Stimulated activated naive B cell treated with anti-CD40 and anti-IgM and Interleukin-4, amounts not matched to agents 10 μg/mL and 1 μg/mL and 100 μg/mL, for 72 hours (primary cell): ENCODE measurements at places on chromosomes 12 and 14.

- no peak for DNase-seq
Observed at GRCh38 chr14:76259029-76259735, 107.5 kb downstream of the GPATCH2L start.

DNA sequence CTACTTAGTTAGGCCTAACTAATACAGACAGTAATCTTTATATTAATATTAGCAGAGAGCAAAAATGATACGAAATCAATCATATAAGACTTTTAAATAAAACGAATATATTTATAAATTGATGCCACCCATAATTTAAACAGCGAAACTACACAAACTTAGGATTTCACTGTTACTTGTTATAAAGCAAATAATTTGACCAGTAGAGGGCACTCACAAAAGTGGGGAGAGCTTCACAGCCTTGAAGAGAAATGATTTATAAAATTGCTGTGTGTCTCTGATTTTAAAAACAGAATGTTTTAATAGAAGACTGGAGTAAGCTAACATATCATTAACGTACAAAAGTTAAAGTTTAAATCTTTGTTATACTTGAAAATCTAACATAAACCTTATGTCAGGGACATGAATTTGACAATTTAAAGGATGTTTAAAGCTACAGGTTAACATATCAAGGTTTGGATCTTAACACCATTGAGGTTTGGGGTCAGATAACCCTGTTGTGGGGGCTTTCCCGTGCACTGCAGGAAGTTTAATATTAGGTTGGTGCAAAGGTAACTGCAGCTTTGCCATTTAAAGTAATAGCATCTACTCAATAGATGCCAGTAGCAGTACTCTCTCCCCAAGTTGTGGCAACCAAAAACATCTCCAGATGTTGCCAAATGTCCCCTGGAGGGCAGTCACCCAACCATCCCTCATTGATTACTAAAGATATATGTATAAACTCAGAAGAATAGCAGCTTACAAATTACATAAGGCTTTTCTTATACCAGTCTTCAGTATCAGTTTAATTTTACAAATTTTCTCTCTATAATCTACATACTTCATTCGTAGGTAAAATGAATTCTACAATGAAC lies 9.3 kb downstream of the KRAS start:
- DNase-seq = no peak

DNA sequence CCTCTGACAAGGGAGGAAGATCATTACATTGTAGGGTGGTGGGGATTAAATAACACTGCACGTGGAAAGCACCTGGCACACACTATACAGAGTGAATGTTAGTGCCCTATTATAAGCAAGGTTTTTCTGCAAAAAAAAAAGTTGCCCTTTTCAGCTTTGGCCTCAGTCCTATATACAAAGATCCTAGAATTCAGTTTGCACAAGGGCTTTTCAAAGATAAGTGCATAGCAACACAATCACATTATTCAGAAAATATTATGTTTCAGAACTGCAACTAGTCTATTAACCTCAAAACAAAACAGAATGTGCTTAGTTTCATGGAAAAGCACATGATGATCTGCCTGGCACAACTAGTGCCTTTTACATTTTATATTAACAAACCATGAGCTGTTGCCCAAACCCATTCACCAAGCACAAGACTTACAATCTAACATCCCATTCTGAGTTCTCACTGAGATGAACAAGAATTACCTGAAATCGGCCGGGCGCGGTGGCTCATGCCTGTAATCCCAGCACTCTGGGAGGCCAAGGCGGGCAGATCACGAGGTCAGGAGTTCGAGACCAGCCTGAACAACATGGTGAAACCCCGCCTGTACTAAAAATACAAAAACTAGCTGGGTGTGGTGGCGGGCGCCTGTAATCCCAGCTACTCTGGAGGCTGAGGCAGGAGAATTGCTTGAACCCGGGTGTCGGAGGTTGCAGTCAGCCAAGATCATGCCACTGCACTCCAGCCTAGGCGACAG lies 1.8 kb downstream of the TM7SF3 start:
- DNase-seq = no peak

- no peak for DNase-seq
Observed at GRCh38 chr14:94386085-94387031, 2.0 kb downstream of the SERPINA1 start.

GRCh38 chr14:75252254-75252837 lies 26.3 kb upstream of the FOS start:
- DNase-seq = no peak

- DNase-seq = peak; percentile 61
Observed at GRCh38 chr14:68819260-68819691, 26.4 kb upstream of the ZFP36L1 start.

- DNase-seq = peak; percentile 7
Observed at GRCh38 chr12:8948701-8949341, 624 bp downstream of the M6PR start.

DNA sequence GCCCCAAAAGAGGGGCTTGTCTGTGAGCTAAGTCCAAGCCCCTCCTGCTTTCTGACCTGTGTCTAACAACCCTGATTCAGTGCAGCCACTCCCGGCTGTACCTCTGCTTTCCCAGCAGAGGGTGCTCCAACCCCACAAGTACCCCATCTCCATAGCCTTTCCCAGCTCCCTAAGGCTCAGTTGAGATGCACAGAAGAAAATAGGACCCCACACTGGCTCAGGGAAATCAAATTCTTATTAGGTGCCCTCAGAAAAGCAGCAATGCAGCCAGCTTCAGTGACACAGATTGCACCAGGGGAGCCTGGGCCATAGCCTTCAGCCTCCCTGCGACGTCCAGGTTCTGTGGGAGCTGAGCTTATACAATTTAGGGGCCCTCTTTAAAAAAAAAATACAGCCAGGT lies 49.9 kb downstream of the LRRC74A start:
- peak; percentile 25 for DNase-seq

- DNase-seq = no peak
Observed at GRCh38 chr12:97471194-97471593, 8.6 kb downstream of the RMST start.

DNA sequence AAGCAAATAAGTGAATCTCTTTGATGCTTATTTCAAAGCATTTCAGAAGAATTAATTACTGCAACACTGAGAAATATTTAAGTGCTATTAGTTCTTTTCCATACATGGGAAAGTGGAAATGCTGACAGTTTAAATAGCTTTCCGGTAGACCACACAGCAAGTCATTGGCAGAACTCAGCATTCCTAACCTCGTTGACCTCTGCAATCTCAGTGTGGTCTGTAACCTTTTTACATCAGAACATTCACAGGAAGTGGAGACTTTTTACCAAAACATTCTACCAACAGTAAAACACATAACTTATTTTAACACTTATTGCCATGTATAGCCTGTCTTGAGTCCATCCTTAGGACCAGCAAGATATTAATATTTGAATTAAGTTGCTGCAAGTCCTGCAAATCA lies 249.5 kb upstream of the DCN start:
- no peak for DNase-seq

DNA sequence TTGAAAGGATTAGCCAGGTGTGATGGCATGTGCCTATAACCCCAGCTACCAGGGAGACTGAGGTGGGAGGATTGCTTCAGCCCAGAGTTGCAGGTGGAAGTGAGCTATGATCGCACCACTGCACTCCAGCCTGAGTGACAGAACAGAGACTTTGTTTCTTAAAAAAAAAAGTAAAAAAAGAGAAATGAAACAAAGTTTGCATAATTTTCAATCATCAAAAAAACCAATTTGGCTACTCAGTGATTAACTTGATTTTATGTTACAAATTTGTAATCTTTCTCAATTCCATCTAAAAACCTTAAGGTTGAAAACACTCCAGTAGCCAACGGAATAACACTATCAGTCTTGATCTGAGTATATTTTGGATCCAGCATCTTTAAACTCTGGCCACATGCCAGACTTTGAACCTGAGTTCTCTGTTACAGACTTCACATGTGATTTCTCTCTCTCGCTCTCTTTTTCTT lies 12.6 kb upstream of the DENND5B start:
- DNase-seq = peak; percentile 71

DNA sequence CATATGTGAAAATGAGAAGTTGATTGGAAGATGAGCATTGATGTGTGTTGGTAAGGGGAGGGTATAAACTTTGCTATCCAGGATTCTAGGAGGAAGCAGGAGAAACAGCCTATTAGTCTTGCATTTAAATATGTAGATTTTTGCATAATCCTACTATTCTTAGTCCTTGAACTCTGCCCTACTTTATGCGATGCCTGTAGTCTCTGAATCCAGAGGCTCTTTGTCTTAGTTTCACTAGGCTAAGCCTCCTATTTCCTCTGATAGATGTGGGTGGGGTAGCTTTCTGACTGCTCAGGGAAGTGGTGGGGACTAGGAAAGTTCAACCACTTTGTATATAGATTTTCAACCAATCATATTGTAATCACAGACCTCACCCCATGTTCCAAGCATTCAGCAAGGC lies 49.5 kb upstream of the KCNC2 start:
- DNase-seq = no peak

- DNase-seq = no peak
Observed at GRCh38 chr12:50344245-50344644, 52.2 kb downstream of the FAM186A start.

DNA sequence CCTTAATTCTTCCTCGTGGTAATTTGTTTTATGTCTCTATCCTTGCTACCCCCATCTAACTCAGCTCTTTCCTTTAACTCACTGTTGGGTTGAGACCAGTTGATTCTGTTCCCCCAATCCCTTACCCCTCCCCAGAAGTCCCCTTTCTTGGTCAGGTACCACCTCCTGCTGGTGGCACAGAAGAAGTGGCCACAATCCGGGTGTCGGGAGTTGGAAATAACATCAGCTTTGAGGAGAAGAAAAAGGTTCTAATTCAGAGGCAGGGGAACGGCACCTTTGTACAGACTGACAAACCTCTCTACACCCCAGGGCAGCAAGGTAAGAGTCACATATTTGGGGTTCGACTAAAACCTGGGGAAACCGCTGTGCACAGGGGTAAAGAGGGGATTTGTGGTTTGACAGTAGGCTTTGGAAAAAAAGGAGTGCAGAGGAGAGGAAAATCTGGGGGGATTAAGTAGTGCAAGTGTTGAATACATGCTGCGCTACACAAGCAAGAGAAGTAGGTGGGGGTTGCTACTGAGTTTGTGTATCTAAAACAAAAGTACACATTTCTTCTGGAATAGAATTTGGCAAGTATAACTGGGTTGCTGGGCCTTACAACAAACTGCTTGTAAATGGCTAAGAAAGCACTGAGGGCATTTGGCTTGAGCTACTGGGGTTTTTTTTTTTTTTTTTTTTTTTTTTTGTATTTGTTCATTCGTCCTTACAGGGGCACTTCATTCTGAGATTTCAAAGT lies 1.3 kb downstream of the A2ML1 start:
- DNase-seq = no peak
